ENCODE measurements at places on chromosomes 11 and 22. TPM values are rescaled to one million over a fixed set of nuclear protein-coding genes. Genes with fewer than 3 reads are reported as not detected.

DNA sequence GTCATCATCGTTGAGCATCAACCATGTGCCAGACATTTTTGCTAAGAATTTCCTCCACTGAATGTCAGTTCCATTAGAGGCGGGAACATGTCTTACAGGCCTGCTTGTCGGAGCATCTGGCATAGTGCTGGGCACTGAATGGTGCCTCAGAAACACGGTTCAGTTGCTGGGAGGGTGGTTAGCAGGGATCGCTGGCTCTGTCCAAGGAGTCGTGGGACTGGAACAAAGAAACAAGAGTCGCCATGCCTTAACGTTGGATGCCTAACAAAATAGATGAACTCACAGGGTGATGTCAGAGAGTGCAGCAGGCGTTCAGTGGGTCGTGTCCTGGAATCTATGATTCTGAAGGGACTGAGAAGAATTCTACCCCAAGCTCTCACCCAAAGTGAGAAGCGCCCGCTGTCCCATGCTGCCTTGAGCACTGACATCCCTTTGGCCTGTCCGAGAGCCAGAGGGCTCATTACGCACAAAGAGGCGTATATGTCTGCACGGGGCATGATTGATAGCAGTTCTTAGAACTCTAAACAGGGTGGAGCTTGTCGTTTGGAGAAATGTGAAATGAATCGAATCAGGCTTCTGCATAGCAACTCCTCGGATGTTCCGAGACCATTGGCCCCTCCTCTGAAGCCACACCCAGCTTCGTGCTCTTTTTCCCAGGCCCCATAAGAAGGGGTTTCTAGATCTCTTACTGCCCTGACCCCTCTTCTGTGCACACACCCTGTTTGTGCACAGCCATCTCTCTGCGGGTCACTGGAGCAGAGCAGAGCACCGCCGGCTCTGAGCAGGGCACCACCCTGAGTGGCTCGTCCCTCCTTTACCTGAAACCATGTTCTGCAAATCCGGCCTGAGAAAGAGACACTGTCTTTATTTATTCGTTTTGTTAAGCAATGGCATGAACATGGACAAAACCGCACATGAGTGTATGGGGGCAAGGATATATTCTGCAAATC lies 113.1 kb upstream of the B3GAT1 start:
- DNase-seq: no peak

DNA sequence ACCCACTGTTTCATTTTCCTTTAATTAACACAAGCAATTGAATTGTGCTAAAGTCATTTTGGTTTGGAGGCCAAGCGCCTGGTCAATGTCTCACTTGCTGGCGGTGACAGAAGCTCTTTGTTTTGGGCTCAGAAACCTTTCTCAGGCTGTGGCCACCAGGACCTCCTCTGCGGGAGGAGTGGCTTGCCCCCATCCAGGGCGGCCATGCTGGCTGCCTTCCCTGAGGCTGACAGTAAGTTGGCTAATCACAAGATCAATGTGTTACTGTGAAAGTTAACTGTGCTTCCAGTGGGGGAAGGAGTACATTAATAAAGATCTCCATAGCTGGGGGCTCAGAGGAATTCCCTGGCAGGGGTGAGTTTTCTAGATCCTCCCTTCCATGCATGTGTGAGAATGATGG lies 1074.5 kb downstream of the NTM start:
- no peak for DNase-seq

DNA sequence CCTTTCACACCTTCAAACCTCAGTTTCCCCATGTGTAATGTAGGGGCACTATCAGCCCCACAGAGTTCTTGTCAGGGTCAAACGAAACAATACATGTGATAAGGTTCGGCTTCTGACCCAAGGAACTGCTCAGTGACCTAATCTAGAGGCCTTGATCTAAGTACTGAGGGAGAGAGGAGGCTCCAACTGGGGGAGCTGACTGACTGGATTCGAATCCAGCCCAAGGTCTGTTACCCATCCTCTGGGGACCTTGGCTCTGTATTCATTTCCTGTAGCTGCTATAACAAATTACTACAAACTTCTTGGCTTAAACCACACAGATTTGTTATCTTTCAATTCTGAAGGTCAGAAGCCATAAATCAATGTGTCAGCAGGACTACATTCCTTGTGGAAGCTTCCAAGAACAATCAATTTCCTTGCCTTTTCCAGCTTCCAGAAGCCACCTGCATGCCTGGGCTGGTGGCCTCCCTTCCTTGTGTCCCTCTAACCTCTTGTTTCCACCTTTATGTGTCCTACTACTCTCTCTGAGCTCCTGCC lies 10.7 kb upstream of the ANAPC15 start:
- DNase-seq: no peak

OR52N1 gene
- total RNA-seq: not detected

Measured in CD8-positive, alpha-beta memory T cell (primary cell).